Prostate gland (tissue), 2 donors: ENCODE measurements at places on chromosomes 1 and 21.

GRCh38 chr1:46368791-46369190, 25.3 kb upstream of the FAAH start:
- DNase-seq: no peak

DNA sequence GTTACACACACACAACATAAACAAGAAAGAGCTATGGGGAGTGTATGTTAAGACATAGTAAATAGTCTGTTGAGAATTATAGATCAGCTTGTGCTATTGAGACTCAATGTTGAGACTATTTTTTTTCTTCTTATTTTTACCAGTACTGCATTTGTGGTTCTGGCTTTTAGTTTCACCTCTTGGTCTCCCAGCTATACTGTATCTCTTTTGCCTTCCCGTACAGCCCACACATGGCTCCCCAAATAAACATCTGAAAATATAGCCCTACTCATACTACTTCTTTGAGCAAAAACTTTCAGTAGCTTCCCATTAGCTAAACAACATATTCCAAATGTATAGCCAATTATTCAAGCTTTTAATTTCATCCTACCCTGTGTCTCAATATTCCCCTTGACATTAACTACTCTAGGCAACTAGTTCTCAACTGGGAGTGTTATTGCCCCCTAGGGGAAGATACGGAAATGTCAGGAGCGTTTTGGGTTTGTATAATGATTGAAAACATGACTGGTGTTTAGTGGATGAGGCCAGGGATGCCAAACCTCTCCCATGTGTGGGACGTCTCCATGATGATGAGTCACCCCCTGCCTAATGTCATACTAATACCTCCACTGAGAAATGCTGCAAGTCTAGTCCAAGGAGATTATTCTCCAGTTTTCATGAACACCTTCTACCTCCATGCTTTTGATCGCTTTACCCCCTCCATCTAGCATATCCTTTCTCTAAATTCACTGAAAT, 6.8 kb downstream of the RPE65 start:
- no peak for DNase-seq

- DNase-seq: no peak
Observed at GRCh38 chr1:214637722-214638458, 34.9 kb downstream of the CENPF start.

DNA sequence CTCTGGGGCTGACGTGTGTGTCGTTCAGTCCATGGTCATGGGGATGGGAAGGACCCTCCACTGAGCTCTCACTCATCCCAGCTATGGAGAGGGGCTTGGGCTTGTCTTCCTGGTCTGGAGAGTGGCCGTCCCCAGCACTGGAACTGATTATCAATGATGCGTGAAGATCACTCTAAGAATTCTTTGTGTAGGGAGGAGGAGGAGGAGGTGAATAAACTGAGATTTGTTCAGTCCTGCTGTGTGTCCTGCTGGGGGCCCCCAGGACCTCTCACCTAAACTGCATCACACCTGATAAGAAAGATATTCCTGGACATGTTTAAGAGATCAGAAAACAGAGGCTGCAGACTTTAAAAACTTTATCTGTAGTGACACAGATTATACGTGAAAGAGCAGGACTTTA, 21.2 kb downstream of the RHOU start:
- DNase-seq: no peak

DNA sequence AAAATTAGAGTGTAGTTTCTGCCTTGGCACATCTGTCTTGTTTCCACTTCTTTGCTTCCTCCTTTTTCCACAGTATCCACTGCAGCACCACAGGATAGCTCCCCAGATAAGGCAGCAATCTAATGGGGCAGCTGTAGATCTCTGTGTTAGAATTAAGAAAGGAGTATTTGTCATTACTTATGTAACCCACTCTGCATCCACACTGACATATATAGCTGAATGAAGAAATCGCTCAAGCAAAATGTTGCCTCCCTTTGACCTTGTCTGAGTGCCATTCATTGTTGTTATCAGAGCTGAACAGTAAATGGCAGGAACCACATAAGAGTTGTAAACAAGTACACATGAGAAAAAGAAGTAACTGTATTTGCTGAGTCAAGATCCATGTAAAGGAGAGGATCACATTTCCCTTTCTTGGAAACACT, 45.9 kb upstream of the DPH5 start:
- no peak for DNase-seq

GRCh38 chr1:209810783-209811182, 4.8 kb upstream of the IRF6 start:
- DNase-seq: no peak

DNA sequence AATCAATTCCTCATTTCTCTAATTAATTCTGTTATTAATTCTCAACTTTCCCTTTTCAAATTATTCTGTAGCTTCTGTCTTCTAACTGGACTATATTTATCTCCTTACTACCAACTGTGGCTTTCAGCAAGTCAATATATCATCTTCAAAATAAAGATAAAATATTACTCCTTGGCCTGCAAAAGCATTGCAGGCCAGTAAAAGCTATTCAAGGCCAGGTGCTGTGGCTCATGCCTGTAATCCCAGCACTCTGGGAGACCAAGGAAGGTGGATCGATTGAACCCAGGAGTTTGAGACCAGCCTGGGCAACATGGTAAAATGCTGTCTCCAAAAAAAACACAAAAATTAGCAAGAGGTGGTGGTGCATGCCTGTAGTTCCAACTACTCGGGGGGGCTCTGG, 27.9 kb downstream of the USP48 start:
- no peak for DNase-seq

- DNase-seq: no peak
Observed at GRCh38 chr1:239361403-239361802, 25.0 kb upstream of the CHRM3 start.

DNA sequence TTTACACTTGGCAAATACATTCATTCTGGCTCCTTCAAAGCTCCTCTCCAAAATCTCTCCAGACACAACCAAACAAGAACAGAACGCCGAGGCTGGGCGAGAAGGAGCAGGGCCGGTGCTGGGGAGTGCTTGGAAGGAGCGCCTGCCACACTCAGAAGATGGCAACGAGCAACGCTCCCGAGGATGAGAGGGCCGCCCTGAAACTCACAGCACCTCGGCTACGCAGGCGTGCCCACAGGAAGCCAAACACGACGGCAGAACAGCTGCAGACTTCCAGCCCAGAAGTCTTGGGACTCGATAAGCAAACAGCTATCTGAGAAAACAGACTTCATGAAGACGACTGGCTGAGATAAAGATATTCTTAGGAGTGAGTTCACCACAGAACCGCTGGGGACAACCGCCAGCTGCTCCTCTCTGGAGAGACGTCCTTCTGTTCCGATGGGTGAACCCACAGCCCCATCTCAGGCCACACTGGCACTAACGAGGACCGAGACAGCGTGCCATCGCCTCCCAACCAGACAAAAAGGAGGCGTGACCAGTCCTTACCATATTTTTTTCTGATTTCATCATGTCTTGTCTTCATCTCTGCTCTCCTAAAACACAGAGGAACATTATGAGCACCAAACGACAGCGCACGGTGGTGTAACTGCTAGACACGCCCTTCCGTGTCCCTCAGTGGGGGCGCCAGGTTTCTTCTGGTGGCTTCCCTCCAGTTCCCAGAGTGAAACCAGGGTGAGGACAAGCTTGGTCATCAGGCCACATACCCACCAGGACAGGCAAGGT, 18.6 kb downstream of the PTTG1IP start:
- no peak for DNase-seq

DNA sequence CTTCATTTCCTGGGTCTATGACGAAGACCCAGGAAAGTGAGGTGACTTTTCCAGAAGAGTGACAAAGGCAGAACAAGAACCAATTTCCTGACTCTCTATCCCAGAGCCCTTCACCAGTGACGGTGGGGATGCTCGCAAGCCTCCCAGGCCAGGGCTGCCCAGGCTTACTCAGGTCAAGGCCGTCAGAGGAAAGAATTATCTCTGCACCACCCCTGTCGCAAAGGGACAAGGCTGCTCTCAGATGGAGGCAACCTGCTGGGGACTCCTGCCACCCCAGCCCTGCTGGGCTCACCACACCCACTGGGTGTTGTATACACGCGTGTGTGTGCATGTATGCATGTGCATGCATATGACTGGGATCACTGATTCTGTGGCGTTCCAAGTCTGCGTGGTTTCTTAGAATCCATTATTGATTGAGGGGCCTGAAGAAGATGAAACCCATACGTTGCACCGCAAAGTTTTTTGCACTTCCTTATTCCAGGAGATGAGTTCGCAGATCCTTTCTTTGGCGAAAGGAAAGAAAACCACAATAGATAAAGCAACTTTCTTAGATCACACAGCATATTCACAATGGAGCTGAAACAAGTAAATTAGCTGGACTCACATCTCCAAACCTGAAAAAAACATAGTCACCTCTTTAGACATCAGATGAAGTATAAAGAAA, 255.8 kb downstream of the RHOU start:
- no peak for DNase-seq

- DNase-seq: no peak
Observed at GRCh38 chr1:183913567-183913993, 108.7 kb downstream of the RGL1 start.

GRCh38 chr1:235639226-235640205, 10.1 kb downstream of the GNG4 start:
- no peak for DNase-seq

- DNase-seq: no peak
Observed at GRCh38 chr1:241751524-241751923, 96.5 kb upstream of the EXO1 start.

DNA sequence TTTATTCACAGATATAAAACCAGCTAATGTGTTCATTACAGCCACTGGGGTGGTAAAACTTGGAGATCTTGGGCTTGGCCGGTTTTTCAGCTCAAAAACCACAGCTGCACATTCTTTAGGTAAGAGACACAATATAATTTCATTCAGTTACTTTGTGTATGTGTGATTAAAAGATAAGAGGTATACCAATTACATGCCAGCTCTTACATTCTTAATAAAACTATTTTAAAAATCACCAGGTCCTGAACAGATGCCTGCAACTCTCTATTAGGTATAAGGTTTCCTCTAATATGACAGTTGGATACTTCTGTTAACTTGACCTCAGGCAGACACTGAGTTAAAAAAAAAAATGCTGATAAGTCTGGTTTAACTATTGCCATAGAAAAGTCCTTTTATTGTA, 122.1 kb downstream of the NEK7 start:
- no peak for DNase-seq

DNA sequence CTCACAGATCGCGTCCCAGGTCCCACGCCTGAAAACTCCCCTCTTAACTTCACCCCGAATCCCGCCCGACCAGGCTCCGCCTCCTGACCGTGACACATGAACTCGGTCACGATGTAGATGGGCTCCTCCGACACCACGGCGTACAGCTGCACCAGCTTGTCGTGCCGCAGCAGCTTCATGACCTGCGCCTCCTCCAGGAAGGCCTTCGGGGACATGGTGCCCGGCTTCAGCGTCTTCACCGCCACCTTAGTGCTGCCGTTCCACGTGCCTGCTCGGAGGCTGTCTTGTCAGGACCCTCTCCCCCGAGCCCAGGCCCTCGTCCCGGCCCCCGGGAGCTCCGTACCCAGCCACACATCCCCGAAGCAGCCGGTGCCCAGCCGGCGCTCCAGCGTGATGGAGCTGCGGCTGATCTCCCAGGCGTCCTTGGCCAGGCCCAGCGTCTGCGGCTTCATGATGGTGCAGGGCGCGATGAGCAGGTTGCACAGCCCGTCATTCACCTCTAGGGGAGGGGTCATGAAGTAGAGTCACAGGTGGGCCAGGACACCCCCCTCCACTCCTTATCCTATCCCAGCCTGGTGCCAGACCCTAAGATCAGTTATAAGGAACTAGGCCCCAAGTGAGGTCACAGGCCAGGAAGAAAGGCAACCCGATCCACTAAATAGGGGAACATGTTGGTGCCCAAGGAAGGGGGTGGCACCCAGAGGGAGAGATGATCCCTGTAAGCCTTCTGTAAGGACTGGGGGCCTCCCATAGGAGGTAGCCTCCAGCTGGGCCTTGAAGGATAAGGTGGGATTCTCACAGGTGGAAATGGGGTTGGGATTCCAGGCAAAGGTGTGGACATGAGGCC, 11.6 kb upstream of the AHDC1 start:
- no peak for DNase-seq

DNA sequence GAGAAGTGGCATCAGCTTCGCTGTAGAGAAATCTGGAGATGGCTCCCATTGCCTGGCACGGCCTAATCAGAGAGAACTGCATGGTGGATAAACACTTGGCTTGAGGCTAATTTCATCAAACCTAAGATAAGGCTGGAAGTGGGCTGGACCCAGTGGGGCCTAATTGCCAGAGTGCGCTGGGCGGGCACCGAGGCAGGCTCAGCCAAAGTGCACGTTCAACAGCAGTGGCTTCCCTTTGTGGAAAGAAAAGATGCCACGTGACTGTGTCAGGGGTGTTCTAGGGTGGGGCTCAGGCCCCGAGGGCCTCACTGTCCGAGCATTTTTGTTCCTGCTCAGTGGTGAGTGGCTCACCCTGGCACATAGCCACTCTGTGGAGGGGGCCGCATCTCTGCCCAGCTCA, 5.8 kb downstream of the PLCH2 start:
- DNase-seq: no peak

- DNase-seq: no peak
Observed at GRCh38 chr1:67441183-67441582, 11.0 kb upstream of the SERBP1 start.

DNA sequence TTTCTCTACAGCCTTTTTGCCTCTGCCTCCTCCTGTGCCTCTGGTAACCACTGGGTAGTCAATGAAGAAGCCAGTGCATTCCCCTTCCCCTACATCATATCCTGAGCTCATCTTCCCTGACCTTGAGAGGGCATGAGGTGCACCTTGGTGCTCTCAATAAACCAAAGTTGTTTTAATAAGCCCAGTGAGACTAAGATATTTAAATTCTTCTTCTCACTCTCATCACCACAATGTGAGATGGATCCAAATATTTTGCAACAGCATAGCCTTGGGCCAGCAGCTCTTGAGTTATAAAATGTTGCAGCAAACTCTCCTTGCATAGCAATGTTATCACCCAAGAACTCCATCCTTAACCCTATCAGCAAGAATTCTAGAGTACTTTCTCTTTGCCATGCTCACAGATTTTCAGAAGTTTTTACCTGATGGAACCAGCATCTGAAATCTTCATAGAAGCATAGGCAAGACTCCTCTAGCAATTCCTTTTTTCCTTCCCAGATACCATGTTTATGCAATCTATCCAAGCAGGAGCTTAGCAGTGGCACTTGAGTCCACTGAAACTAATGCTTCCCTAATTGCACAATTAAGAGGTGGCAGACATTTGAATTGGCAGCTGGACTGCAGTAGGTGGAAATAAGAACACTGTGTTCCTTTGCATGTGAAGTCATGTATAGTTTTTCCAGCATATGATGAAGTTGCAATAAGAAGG, 36.8 kb downstream of the CDC7 start:
- no peak for DNase-seq

- no peak for DNase-seq
Observed at GRCh38 chr21:45886610-45887026, 95.0 kb upstream of the COL6A1 start.

- DNase-seq: no peak
Observed at GRCh38 chr1:205381305-205381704, 24.6 kb upstream of the KLHDC8A start.
